ENCODE measurements at places on chromosomes 11 and 22.

DNA sequence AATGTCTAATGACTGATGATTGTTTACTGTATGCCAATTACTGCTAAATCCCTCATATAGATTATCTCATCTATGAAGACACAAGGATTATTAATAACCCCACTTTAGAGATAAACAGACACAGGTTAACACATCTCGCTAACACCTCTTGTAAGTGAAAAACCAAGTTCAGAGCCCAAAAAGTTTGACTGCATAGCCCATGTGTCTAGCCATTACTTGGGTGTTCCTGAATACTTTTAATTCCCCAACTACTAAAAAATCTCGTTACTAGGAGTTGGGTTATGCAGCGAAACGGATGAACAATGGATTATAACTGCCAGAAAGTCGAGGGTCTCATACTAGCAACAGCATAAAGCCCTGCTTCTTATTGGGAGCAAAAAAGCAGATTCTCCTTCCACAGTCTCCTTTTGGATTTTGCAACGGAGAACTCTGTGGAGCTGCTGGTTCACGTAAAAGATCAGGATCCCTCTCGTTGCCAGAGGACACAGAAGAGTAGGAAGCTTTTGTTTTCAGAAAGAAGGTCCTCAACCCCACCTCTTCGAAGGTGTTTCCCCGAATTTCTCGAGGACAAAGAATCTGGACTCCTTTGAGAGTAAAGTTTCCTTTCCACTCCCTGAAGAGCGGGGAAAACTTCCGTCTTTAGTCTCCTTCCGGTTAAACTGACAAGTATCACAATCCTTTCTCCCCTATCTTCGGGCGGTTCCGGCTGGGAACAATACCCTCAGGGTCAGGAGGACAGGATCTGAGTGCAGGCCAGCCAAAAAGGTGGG, 979 bp downstream of the ZBED5 start:
- DNase-seq = no peak

GRCh38 chr11:116581349-116581748, 191.4 kb downstream of the BUD13 start:
- DNase-seq = no peak

DNA sequence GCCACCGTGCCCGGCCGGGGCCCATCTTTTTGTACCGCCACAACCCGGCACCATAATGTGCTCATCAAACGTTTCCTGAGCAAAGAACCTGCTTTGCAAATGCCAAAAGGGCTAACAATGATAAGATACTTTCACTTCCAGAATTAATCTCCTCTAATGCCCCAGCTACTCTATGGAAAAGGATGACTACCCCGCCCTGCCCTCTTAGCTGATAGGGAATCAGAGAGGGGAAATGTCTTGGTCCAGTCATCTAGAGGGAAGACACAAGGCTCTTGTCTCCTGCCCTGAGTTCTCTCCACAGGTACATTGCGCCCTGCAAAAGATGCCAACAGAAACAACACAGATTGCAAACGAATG, 586 bp downstream of the TTLL1 start:
- no peak for DNase-seq

DNA sequence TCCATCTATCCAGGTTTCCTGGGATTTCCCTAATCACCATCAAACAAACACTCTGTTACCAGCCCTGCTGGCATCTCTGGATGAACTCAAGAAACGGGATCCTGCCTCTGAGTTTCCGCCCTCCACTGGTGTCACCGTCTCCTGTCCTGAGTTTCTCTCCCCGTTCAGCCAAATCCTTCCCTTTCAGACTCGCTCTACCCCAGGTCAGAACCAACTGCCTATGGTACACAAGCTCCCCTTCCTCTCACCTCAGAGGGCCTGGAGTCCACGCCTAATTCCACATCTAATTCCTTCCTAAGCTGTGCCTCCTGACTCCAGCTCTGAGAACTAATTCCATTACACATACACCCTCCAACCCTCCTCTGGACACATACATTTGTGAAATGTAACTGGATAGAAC, 96.1 kb downstream of the SHANK2 start:
- no peak for DNase-seq

- no peak for DNase-seq
Measured at GRCh38 chr11:574632-575312, 1.5 kb upstream of the PHRF1 start.

- DNase-seq = no peak
Measured at GRCh38 chr22:50603511-50604255, 3.1 kb downstream of the MAPK8IP2 start.

DNA sequence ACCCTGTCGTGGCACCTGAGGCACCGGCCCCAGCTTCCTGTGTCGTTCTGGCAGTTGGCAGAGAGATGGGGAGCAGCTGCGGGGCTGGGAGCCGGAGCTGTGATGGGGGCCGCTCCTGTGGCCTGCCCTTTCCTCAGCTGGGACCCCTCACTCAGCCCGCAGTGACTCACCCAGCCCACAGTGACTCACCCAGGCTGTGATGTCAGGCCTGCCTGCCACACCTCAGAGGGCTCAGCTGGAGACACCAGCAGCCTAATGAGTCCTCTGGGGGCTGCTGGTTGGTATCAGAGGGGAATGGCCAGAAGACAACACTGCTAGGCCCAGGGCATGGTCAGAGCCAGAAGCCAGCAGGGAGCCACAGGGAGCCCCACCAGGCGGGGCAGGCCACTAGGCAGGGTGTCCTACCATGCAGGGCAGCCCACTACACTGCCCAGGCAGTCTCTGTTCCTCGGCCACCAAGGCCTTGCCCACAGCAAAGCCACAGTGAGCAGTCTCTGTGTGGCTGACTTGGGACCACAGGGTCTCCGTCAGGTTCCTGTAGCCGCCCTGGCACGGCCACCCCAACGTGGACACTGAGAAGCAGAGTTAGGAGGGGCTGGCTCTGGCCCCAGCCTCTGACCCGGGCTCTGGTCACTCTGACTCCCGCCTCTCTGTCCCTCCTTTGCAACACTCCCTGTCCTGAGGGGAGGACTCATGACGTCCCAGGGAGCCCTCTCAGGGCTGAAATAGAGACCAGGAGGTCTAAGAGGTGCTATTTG, 4.2 kb upstream of the FXYD2 start:
- DNase-seq = no peak

- DNase-seq = no peak
Measured at GRCh38 chr11:120115272-120116000, 22.5 kb downstream of the TRIM29 start.

GRCh38 chr11:39247570-39248137, 2211.8 kb downstream of the LRRC4C start:
- DNase-seq = no peak

DNA sequence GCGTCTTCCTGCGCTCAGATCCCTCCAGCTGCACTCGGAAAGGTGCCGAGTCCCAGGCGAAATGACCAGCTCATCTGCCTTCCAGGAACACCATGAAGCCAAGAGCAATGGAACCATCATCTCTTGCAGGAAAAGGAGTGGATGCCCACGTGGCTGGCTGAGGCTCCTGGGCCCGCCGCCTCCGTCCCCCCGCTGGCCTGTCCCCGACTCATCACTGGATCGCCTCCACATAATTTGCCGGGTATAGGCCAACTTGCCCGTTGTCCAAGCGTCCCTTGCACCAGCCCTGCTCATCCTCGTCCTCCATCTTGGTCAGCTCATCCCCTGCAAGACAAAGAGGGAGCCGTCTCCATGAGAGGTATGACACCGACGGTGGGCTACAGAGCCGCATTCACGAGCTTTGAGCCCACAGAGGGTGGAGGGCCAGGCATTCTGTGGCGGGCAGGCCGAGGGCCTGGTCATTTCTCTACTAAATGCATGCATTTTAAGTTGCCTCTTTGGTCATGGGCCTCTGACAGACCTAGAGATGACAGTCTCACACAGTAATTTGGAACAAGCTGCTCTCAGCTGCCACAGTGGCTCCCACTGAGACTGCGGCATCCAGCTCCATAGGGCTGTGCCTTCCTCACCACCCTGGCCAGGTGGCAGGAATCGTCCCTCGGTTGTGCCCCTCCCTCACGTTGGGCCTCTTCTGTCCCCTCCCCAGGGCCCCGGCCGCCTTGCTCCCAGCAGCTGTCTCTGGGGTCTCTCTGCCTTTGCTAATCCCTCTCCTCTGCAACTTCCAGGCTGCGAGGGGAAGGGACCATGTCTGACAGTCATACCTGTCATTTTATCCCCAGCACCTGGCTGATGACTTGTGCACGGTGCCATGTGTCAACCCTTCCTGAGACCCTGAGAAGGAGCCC, 14.3 kb upstream of the ARFGAP3 start:
- no peak for DNase-seq

DNA sequence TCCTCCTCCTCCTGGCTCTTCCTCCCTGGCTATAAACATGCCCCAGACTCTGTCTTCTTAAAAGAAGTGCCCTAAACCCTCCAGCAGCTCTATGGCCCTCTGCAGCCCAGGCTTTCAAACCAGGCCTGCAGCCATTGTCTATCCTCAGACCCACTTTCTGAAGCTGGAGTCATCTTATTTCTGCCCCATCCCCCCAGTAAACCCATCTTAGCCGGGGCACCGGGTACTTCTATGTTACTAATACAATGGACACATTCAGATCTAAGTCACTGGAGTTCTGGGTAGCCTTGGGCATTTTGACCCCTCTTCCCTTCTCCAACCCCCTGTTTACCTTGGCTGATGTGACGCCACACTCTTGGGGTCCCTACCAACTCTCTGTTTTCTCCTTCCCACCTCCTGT, 29.7 kb upstream of the CACNG2 start:
- no peak for DNase-seq

DNA sequence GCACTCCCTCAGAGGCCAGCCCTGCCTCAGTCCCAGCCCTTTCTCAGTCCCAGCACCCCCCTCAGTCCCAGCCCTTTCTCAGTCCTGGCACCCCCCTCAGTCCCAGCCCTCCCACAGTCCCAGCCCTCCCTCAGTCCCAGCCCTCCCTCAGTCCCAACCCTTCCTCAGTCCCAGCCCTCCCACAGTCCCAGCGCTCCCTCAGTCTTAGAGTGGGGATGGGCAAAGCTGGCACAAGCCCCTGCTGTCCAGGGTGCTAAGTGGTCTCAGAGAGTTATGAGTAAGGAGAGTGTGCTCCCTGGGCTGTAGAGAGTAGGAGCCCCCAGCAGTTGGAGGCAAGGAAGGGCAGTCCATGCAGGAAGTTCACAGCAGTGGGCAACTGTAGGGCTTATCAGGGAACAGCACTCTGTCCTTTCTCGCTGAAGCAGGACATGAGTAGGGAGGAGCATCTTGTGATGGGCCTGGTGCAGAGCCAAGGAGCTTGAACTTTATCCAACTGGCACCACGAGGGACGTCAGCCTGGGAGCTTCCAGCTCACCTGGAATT, 51.4 kb upstream of the CRYBB3 start:
- no peak for DNase-seq

- DNase-seq = no peak
Measured at GRCh38 chr11:26963764-26964163, 30.1 kb upstream of the FIBIN start.

GRCh38 chr11:87036756-87037449, 831 bp upstream of the TMEM135 start:
- DNase-seq = no peak

DNA sequence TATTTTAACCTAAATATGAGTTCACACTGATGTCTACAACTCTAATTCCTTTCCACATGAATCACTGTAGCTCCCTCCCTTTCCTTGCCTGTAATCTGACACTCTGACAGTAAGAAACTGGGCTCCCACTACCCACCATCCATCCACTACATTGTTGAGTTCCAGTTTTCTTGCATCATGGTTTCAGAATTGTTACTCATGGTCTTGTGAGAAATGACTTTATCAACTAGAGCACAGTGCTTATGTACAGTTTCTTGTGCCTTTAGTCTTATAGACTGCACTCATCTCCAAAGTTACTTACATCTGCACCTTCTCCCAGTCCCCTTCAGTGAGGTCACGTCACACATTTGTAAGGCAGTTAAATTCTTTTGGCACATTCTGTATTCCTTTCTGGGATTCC, 78.6 kb downstream of the RTL6 start:
- DNase-seq = no peak

DNA sequence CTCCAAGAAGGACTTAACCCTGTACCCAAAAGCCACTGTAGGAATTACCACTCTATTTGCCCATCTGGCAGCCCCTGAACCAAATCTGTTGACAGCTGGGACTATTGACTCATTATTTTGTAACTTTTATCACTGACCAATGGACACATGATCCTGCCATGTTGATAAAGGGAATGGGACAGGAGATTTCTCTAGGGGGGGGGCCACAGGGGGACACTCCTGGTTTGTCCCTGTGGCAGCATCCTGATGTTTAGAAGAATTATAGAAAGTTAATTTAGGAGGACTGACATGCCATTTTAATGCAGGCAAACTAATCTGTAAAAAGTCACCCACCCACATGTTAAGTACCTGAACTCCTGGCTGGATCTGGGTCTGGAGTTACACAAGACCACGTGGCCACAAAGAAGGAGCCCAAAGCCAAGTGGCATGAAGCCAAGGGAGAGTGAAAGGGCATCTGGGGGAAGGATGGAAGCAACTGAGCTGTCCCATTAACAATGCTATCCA, 558.1 kb downstream of the ETS1 start:
- no peak for DNase-seq

- no peak for DNase-seq
Measured at GRCh38 chr22:35961480-35962295, 66.9 kb downstream of the RBFOX2 start.
